Activated T-helper 17 cell treated with anti-CD3 and anti-CD28 coated beads, Interleukin-2, amount 50 U/mL, for 72 hours (primary cell): ENCODE measurements at places on chromosomes 5 and 9.

- peaks cover 17% of the 10 kb centered on the region for H3K4me1 ChIP-seq
- H3K27ac ChIP-seq, result no peak overlapping the region
Measured at GRCh38 chr5:180820788-180821321, 18.2 kb upstream of the MGAT1 start.

DNA sequence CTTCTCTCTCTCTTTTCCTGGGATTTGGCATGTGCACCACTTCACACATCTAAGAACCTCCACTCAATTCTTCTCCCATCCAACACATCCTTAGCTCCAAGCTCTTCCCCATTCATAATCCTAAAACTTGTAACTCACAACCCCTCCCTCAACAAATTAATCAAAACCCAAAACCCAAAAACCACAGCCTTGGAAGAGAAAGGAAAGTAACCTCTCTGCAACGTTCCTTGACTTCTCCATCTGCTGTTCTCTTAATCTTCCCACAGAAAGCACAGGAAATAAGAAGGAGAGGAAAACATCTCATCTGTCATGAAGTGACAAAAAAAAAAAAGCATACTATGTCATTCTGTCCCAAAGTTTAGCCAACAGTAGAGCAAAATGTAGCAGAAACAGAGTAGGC, 66.2 kb downstream of the DRD1 start:
- no peak overlapping the region for H3K27ac ChIP-seq
- no peak for ATAC-seq
- H3K27me3 ChIP-seq, result peaks cover 43% of the 10 kb centered on the region

GRCh38 chr5:144395704-144396103, 225.0 kb downstream of the KCTD16 start:
- no peaks in the 10 kb centered on the region for H3K4me1 ChIP-seq
- H3K4me3 ChIP-seq, result no peak overlapping the region
- ATAC-seq, result no peak

GRCh38 chr9:129311643-129312042, 133.6 kb upstream of the IER5L start:
- no peaks in the 10 kb centered on the region for H3K4me1 ChIP-seq
- no peak overlapping the region for H3K27ac ChIP-seq
- H3K4me3 ChIP-seq, result no peak overlapping the region

- no peaks in the 10 kb centered on the region for H3K27me3 ChIP-seq
- H3K36me3 ChIP-seq, result no peaks in the 10 kb centered on the region
- H3K27ac ChIP-seq, result no peak overlapping the region
- H3K4me3 ChIP-seq, result no peak overlapping the region
Measured at GRCh38 chr5:145737578-145737977, 97.6 kb downstream of the PRELID2 start.

DNA sequence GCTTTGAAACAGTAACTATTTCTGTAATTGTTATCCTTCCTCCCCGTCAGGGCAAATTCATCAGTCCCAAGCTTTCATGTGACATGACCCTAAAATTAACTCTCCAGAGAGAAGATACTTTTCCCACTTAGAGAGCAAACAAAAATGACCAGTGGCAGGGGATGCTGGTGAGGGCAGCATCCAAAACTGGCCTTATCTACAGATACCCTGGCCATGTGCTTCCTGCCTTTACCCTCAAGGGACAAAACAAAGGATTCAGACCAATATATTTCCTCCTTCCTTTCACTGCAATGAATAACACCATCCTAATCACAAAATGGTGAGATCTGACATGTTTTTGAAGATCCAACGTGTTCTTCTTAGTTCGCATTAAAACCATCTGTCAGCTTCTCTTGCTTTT, 267.2 kb downstream of the MAN2A1 start:
- ATAC-seq, result no peak
- no peaks in the 10 kb centered on the region for H3K36me3 ChIP-seq
- no peak overlapping the region for H3K27ac ChIP-seq
- H3K27me3 ChIP-seq, result no peaks in the 10 kb centered on the region
- H3K4me3 ChIP-seq, result no peak overlapping the region

- peaks cover 31% of the 10 kb centered on the region for H3K27me3 ChIP-seq
- ATAC-seq, result no peak
- H3K36me3 ChIP-seq, result no peaks in the 10 kb centered on the region
- no peaks in the 10 kb centered on the region for H3K4me1 ChIP-seq
- H3K4me3 ChIP-seq, result no peak overlapping the region
Measured at GRCh38 chr5:179237770-179238627, 107.3 kb downstream of the ADAMTS2 start.

DNA sequence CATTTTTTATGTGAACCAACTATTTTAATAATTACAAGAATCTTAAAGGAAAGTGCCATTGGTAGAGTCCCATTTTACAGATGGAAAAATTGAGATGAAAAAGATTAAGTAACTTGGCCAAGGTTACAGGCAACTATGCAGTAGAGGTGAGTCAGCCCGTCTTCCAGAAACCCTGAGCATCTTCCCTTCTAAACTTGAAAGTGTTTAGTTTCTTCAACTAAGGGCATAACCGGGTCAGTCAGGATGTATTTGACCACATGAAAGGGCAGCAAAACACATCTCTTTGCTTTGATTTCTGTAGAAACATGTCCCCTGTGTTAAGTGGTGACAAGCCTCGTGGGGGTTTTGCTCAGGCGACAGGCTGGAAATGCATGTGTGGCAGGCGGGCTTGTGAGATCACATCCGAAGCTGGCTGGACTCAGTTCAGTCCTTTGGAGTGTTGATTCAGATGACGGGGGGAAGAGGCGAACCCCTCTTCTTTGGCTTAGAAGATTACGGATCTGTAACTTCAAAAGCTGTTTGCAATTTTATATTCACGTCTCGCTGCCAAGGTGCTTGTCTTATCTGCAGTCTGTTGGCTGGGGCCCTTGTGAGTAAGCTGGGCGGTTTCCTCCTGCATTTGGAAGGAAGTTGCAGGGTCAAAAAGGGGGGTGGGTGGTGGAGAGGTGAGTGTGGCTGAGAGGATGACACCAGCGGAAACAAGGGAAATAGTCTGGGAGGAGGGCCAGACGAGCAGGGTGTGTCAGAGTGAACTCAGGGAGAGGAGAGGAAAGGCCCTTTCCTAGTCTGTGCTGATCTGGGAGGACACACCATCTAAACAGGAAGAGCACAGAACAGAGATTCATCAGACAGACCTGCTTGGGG, 78.9 kb upstream of the RPS23 start:
- peaks cover 28% of the 10 kb centered on the region for H3K4me1 ChIP-seq
- ATAC-seq, result peak; percentile 82
- peak overlapping the region; percentile 94 for H3K27ac ChIP-seq
- no peaks in the 10 kb centered on the region for H3K27me3 ChIP-seq

- H3K27ac ChIP-seq, result no peak overlapping the region
- no peak for ATAC-seq
- H3K4me3 ChIP-seq, result no peak overlapping the region
- H3K36me3 ChIP-seq, result no peaks in the 10 kb centered on the region
Measured at GRCh38 chr9:70061776-70062175, 18.1 kb downstream of the MAMDC2 start.

- H3K4me1 ChIP-seq, result no peaks in the 10 kb centered on the region
- no peak overlapping the region for H3K4me3 ChIP-seq
- peaks cover 4% of the 10 kb centered on the region for H3K27me3 ChIP-seq
- no peaks in the 10 kb centered on the region for H3K36me3 ChIP-seq
Measured at GRCh38 chr9:135392511-135392910, 87.1 kb upstream of the PPP1R26 start.

- H3K27me3 ChIP-seq, result no peaks in the 10 kb centered on the region
- no peak for ATAC-seq
- no peak overlapping the region for H3K4me3 ChIP-seq
- H3K36me3 ChIP-seq, result no peaks in the 10 kb centered on the region
- no peak overlapping the region for H3K27ac ChIP-seq
- H3K4me1 ChIP-seq, result no peaks in the 10 kb centered on the region
Measured at GRCh38 chr9:8074713-8075286, 275.2 kb upstream of the DMAC1 start.

GRCh38 chr9:109956717-109957440, 176.9 kb downstream of the PALM2AKAP2 start:
- no peak for ATAC-seq
- no peak overlapping the region for H3K4me3 ChIP-seq
- no peak overlapping the region for H3K27ac ChIP-seq
- peaks cover 3% of the 10 kb centered on the region for H3K27me3 ChIP-seq

DNA sequence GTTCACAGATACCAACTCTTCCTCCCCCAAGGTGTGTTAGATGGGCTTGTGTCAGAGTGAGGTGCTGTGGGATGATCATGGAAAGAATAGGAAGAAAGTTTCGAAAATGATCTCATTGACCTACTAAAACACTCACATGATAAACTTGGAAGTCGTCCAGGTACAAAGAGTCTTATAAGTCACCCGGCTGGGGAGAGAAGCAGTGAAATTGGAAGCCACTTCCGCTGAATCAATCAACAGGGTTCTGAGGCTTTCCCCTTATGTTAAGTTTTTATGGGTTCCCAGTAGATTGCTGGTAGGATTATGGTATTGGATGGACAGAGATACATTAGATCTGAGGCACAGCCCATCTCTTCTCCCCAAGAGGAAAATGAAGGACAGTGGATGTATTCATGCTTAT, 218.8 kb upstream of the MSX2 start:
- ATAC-seq, result no peak
- no peak overlapping the region for H3K27ac ChIP-seq
- no peak overlapping the region for H3K4me3 ChIP-seq
- peaks cover 12% of the 10 kb centered on the region for H3K27me3 ChIP-seq

- peaks cover 24% of the 10 kb centered on the region for H3K27me3 ChIP-seq
- no peak overlapping the region for H3K4me3 ChIP-seq
- H3K4me1 ChIP-seq, result no peaks in the 10 kb centered on the region
- ATAC-seq, result no peak
- no peaks in the 10 kb centered on the region for H3K36me3 ChIP-seq
Measured at GRCh38 chr9:79976257-79977073, 404.7 kb downstream of the TLE4 start.
